Stimulated activated CD4-positive, alpha-beta T cell treated with anti-CD3 and anti-CD28 coated beads, Interleukin-2, amount 100 ng/mL, for 48 hours (primary cell): ENCODE measurements at places on chromosomes 7 and 10.

DNA sequence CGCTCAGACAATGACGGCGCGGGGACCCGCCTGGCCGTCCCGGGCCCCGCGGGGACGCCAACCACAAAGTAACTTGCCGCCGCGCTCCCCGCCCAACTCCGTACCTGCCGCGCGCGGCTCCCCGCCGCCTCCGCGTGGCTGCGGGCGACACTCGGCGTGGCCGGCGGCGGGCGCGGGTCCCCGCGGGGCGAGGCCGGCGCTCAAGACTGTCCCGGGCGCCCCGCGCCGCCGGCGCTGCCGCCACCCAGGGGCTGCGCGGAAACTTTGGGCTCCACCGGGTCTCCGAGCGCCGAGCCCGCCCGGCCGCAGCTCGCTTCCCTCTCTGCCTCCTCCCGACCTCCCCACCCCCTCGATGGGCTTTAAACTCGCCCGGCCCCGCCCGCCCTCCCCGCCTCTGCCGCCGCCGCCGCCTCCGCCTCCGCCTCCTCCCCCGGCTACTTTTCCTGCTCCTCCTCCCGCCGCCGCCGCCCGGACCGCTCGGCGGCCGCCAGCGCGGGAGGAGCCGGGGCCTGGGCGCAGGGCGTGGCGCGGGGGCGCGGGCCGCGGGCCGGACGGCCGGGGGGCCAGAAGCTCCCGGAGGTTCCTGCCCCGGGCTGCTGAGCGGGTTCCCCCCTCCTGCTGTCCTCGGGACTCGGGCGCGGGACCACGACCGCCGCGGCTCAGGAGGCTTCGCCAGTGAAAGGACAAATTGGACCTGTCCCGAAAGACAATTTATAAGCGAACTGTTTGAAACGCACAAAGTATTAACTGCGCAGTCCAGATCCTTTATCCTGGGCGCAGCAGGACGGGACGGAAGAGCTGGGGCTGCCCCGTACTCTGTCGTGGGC lies 10.6 kb upstream of the GRB10 start:
- DNase-seq, result no peak

DNA sequence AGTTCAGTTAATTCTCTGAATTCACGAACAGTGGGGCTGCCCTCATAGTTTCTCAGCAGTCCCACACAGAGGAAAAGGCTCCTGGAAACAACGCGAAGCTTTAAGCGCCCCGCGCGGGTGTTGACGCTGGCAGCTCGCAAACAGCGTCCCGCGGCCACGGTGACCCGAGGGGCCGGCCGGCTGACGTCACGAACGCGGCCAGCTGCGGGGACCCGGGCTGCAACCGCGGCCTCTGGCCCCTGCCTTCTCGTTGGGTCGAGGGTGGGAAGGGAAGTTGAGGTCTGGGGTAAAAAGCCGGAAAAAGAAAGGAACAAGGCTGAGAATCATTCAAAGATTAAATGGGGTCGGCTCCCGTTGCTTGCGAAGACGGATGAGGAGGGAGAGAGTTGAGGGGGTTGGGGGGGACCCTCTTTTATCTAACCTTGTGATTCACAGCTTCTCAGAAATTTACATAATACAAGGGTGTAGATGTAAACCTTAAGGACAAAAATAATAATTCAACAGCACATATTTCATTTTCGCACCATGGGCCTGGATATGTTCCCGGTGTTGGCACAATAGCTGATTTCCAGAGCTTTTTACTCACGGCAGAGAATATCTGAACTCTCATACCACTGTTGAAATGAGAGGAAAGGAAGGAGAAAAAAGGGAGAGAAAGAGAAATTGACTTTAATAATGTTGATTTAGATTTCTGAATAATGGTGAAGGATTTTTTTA lies 7.3 kb upstream of the FEZF1 start:
- DNase-seq, result no peak

GRCh38 chr7:157466867-157467261 lies 130.1 kb downstream of the DNAJB6 start:
- no peak for DNase-seq

DNA sequence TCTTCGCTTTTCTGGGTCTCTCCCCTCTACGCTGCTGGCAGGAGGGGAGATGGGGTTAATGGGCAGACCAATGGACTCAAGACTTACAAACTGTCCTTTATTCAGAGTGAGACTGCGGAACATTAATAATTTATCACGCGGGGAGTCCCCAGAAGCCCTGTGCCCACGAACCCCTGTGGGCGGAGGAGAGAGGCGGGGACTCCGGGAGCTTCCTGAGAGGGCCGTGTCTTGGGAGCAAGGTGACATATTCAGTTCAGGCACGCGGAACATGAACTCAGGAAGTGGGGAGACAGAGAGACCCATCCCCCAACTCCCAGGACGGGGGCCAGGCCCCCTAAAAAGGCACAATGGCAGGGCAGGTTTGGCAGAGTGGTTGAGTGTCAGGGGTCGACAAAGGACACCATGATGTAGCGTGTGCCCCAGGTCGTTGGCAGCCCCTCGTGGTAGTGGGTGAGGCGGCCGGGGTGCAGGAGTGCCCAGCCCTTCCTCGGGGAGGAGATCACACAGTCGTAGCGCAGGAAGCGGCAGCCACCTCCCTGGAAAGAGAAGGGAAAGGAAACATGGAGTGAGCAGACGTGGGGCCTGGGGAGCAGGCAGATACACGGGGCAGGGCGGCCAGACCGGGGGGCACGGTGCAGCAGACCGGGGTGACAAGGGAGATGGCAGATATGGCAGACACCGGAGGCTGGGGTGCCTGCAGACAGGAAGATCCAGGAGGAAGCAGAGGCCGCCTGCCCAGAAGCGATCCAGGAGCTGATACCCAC lies 5.2 kb upstream of the MOGAT3 start:
- DNase-seq, result no peak

- DNase-seq, result no peak
These were observed 59.4 kb downstream of the WDR37 start for GRCh38 chr10:1115607-1115955.

- no peak for DNase-seq
These were observed 31.4 kb downstream of the LRRC17 start for GRCh38 chr7:102944241-102944640.

- no peak for DNase-seq
These were observed 285.0 kb downstream of the SUGCT start for GRCh38 chr7:40419806-40420205.

GRCh38 chr7:148962823-148963582 lies 65.3 kb downstream of the PDIA4 start:
- DNase-seq, result peak; percentile 48

- no peak for DNase-seq
These were observed 26.0 kb downstream of the DUSP5 start for GRCh38 chr10:110523736-110524135.

- no peak for DNase-seq
These were observed 68.1 kb upstream of the ADGRA1 start for GRCh38 chr10:133019651-133020050.

DNA sequence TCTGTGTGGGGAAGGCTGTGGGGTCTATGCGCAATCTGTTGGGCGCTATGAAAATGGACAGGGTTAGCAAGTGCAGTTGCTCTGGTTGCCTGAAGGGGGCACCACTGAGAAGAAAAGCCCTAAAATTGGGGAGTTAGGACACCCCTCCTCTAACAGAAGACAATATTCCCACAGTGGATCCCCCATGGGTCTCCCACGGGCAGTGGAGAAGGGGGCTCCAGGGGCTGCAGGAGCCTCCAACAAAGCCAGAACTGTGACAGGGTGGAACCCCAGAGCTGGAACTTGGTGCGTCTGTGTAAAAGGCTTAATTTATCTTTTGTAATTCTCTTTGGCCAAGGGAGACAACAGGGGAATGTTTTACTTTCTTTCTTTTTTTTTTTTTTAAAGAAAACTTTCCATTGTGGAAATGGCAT lies 12.5 kb upstream of the COL13A1 start:
- DNase-seq, result no peak

DNA sequence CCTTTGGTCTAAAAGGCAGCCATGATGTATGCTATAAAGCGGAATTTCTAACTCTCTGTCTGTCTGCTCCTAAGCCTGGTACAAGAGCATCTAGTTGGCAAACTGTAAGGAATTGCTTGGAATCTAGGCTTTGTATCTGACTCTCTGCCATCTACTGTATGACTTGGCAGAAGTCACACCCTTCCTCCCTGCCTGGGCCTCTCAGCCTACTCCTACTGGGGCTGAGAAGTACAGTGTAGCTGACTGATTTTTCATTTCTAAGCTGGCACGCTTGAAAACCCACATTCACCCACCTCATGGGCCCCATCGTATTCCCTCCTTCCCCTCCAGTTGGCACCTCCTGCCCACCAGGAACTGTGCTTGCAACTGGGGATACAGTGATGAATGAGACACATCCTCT lies 435.2 kb downstream of the PLXNA4 start:
- DNase-seq, result no peak

DNA sequence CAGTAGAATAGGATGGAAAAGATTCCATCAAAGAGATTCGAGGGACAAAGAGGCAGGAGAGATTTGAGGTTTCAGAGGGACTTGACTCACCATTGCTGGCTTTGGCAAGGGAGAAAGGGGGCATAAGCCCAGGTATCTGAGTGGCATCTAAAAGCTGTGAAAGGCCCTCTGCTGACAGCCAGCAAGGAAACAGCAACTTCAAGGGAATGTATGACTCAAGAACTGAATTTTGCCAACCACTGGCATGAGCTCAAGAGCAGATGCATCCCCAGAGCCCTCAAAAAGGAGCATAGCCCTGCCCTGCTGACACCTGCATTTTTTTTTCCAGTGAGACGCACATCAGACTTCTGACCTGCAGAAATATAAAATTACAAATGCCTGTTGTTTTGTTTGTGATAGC lies 19.6 kb upstream of the ADAM12 start:
- DNase-seq, result no peak

- no peak for DNase-seq
These were observed 16.0 kb downstream of the TCAF1 start for GRCh38 chr7:143885951-143886350.

DNA sequence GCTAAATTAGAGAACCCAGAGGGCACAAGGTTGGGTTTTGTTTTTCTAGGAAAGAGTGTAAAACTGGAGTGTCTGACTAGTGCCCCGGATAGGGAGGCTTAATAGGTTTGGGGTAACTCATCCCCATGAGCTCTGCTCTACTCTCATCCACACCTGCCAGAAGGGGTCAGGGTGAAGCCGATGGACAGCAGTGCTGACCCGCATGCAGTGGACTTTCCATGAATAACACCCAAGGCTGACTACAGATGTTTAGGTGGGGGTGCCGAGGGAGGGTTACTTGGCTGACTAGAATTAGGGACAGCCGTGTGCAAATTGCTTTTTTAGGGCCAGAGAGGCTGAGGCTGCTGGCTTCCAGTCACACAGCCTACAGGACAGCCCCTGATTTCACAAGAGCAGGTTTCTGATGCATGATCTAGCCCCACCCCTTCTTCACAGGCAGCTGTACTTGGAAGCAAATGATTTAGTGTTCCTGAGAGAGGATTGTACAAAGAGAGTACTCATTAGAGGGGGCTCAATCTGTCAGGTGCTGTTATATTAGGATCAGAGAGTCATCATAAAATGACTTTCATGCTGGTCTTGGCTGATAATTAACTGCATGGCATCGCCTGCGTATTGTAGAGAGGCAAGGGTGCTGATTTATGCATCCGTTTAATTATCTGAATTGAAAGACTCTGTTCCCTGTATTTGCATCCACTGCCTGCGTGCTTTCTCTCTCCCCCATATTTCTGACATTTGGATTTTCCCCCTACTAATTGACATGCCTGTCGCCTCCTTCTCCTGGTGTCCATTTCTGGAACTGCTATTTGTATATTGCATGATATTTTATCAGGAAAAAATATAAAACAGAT lies 9.5 kb downstream of the INHBA start:
- DNase-seq, result no peak
